Bronchial smooth muscle cell (primary cell): ENCODE measurements at places on chromosomes 7 and 10. TPM values are rescaled to one million over a fixed set of nuclear protein-coding genes. Genes with fewer than 3 reads are reported as not detected.

RAB19 gene
- total RNA-seq: not detected in 2 replicates

PALD1 gene
- 0.16 and 0.43 TPM in 2 replicates for total RNA-seq

PDZD8 gene
- total RNA-seq: 6.9 and 8.7 TPM in 2 replicates

SPDYE6 gene
- total RNA-seq: not detected in 2 replicates

NXPH1 gene
- not detected in 2 replicates for total RNA-seq

OR2A7 gene
- total RNA-seq: 0.09 TPM in 1 of 2 replicates, not detected in the other

EGFR gene
- total RNA-seq: 31.7 and 35.5 TPM in 2 replicates

TMEM229A gene
- not detected in 2 replicates for total RNA-seq

LAMB4 gene
- total RNA-seq: under 0.01 TPM in 2 replicates
